ENCODE measurements at places on chromosomes 13 and 19. TPM values are rescaled to one million over a fixed set of nuclear protein-coding genes. Genes with fewer than 3 reads are reported as not detected.

Gene AKAP8
- total RNA-seq, result 12.4 TPM

Gene NLRP5
- not detected for total RNA-seq

Gene PGPEP1
- 21.5 TPM for total RNA-seq

Gene SOHLH2
- total RNA-seq, result not detected

- H3K36me3 ChIP-seq, result no peaks in the 10 kb centered on the region
- H3K27me3 ChIP-seq, result no peaks in the 10 kb centered on the region
- DNase-seq, result no peak
Measured at GRCh38 chr13:85501616-85502015, 297.6 kb downstream of the SLITRK6 start.

DNA sequence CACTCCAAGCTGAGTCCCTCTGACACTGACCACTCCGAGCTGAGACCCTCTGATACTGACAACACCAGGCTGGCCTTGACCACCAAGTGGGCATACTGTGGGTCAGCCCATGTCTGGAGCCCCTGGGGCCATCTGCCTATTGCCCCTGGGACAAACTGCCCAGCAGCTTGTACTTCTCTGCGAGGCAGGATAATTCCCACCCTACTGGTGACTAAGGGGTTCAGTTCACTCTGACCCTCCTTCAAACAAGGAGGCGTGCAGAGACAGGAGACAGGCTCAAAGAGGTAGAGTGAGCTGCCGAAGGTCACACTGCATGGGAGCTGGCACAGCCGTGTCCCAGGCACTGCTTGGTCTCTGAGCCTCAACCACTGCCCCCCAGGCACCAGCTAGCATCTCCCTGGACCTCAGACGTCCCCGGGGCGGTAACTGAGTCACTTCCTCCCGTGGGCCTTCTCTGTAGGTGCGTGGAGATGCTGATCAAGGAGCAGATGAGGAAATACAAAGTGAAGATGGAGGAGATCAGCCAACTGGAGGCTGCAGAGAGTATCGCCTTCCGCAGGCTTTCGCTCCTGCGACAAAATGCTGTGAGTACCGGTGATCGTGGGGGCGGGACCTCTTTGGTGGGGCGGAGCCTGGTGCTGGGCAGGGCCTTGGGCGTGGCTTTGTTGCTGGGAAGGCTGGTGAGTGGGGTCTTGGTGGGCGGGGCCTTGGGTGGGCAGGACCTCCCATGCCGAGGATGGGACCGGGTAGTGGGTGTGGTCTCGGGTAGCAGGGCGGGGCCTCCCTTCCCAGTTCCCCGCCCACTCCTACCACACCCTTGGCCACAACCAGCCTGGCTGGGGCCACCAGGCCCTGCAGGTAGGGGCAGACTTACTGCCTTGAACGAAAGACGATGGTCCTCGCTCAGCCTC, 5.8 kb upstream of the USE1 start:
- H3K27me3 ChIP-seq, result no peaks in the 10 kb centered on the region
- peak; percentile 78 for DNase-seq
- no peak overlapping the region for H3K27ac ChIP-seq
- H3K4me3 ChIP-seq, result no peak overlapping the region
- no peaks in the 10 kb centered on the region for H3K4me1 ChIP-seq

GRCh38 chr13:40127476-40127875, 472.0 kb downstream of the COG6 start:
- no peak for DNase-seq
- no peaks in the 10 kb centered on the region for H3K36me3 ChIP-seq
- no peak overlapping the region for H3K4me3 ChIP-seq
- H3K4me1 ChIP-seq, result no peaks in the 10 kb centered on the region
- no peaks in the 10 kb centered on the region for H3K27me3 ChIP-seq

GRCh38 chr13:80979035-80979641, 638.2 kb upstream of the SPRY2 start:
- no peak for DNase-seq
- no peaks in the 10 kb centered on the region for H3K4me1 ChIP-seq
- no peaks in the 10 kb centered on the region for H3K36me3 ChIP-seq
- H3K4me3 ChIP-seq, result no peak overlapping the region
- H3K27me3 ChIP-seq, result no peaks in the 10 kb centered on the region

DNA sequence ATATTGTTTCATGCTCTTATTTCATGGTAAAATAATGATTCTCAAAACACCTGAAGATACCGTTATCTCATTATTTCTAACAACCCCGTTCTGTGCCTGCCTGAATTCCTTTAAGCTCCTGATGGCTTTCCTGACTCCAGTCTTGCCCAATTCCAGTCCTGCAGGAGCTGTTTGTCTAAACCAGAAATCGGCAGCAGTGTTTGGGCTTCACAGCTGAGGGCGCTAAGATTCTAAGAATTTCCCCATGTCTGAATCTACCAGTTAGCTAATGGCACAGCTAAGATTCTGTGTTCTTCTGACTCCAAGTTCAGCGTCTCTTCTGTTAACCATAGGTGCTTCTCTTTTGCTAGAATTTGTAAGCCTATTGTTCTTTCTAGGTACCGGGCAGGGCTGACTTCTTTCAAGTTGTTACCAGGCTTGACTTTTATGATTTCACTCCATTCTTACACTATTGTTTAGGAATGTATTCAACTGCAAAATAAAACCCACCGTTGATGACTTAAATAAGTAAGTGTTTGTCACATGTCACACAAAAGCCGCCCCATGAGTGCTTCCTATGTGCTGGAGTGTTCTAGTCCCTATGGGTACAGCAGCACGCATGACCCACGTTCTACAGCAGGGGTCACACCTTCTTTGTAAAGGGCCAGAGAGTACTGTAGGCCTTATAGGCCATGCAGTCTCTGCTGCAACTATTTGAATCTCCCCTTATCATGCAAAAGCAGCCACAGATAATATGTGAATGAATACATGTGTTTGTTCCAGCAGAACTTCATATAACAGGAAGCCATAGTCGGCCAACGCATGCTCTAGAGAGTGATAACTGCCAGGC, 168.3 kb upstream of the RNF113B start:
- no peak for DNase-seq
- H3K27ac ChIP-seq, result no peak overlapping the region
- H3K27me3 ChIP-seq, result no peaks in the 10 kb centered on the region
- H3K36me3 ChIP-seq, result no peaks in the 10 kb centered on the region
- no peak overlapping the region for H3K4me3 ChIP-seq
- H3K4me1 ChIP-seq, result no peaks in the 10 kb centered on the region

DNA sequence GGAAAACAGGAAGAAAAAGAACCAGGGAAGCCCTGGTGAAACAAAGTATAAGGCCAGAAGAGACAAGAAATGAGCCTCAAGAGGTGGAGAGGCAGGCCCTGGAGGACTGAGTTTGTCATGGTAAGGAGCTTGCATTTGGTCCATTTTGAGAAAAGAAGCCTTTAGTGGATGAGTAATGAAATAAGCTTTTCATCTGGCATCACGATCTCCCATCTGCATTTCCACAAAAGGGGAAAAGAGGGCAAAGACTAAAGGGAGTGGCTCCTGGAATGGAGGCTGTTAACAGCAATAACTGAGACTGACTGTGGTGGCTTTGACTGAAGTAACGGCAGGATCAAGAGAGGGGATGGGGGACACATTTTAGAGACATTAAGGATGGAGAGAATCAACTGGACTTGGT, 148.8 kb upstream of the NBEA start:
- H3K4me1 ChIP-seq, result no peaks in the 10 kb centered on the region
- H3K27me3 ChIP-seq, result no peaks in the 10 kb centered on the region
- no peak overlapping the region for H3K27ac ChIP-seq
- DNase-seq, result no peak
- H3K4me3 ChIP-seq, result no peak overlapping the region

DNA sequence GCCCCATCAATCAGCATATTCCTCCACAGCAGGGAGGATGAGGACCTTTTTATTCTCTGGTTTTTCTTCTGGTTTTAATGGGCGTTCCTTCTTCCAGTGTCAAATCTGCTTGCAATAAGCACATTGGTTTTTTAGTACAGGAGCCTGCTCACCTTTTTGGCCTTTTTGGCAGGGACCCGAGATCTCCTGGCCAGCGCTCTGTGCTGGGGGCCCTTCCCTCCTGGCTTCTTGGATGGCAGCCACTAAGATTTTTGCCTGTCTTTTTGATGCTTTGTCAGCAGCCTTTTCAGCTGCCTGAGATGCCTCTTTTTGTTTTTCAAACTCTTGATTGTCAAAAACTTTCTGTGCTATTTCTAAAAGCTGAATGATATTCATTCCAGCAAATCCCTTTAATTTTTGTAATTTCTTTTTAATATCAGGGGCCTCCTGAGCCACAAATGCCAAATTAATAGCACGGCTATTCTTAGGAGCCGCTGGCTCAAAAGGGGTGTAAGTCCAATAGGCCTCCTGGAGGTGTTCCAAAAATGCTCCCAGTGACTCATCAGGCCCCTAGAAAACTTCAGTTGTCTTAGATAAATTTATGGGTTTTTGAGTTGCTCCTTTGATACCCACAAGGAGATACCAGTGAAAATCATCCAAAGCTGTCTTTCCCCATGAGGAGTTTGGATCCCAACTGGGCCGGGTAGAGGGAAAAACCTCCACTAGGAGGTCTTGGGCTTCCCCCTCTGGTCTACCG, 73.0 kb downstream of the ZNF100 start:
- H3K27ac ChIP-seq, result no peak overlapping the region
- no peak overlapping the region for H3K4me3 ChIP-seq
- H3K4me1 ChIP-seq, result no peaks in the 10 kb centered on the region
- no peaks in the 10 kb centered on the region for H3K36me3 ChIP-seq
- no peak for DNase-seq
- H3K27me3 ChIP-seq, result no peaks in the 10 kb centered on the region

DNA sequence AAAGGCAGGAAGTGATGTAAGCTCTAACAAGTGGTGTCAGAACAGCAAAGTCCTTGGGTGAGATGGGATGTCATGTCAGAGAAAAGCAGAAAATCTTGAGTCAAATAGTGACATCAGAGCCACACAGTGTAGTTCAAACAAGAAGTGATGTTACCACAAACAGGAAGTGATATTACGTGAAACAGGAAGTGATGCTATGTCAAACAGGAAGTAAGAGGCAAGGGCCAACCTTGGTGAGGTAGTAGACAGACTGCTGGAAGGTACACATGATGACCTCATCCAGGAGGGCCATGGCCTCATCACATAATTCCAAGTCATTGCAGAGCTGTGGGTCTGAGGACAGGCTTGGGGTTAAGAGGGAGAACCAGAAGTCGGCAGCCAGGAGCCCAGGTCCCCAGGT, 7.0 kb upstream of the MAMSTR start:
- no peak overlapping the region for H3K4me3 ChIP-seq
- DNase-seq, result no peak
- H3K27ac ChIP-seq, result no peak overlapping the region
- H3K36me3 ChIP-seq, result no peaks in the 10 kb centered on the region

- H3K4me1 ChIP-seq, result no peaks in the 10 kb centered on the region
- no peaks in the 10 kb centered on the region for H3K27me3 ChIP-seq
- no peak for DNase-seq
- H3K27ac ChIP-seq, result no peak overlapping the region
Measured at GRCh38 chr19:18269070-18269723, 5.1 kb downstream of the IQCN start.

- H3K27me3 ChIP-seq, result no peaks in the 10 kb centered on the region
- no peaks in the 10 kb centered on the region for H3K4me1 ChIP-seq
- no peaks in the 10 kb centered on the region for H3K36me3 ChIP-seq
Measured at GRCh38 chr13:91647361-91647990, 249.1 kb downstream of the GPC5 start.

- no peak for DNase-seq
- H3K27ac ChIP-seq, result no peak overlapping the region
- no peaks in the 10 kb centered on the region for H3K4me1 ChIP-seq
Measured at GRCh38 chr19:30047432-30047831, 105.4 kb downstream of the URI1 start.

DNA sequence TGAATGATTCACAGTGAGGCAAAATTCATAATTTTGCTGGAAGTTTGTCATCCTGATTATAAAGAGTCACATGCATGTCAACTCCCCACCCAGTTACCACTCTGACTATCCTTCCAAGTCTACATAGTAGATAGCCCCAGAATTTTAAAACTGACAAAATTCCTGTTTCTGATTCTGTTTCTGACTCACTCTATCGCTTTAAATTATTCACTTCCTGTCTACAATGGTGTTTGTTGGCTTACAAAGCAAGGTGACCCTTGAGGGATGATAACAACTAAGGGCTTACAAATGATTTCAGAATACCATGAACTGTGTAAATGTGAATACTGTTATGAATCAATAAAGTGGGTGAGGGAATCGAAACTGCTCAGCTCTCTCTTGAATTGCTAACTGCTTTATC, 98.7 kb upstream of the KL start:
- H3K27me3 ChIP-seq, result no peaks in the 10 kb centered on the region
- H3K4me3 ChIP-seq, result no peak overlapping the region
- H3K27ac ChIP-seq, result no peak overlapping the region
- no peak for DNase-seq

- no peaks in the 10 kb centered on the region for H3K27me3 ChIP-seq
- no peaks in the 10 kb centered on the region for H3K36me3 ChIP-seq
- H3K4me3 ChIP-seq, result no peak overlapping the region
- no peak overlapping the region for H3K27ac ChIP-seq
Measured at GRCh38 chr19:57106722-57107235, 13.0 kb upstream of the USP29 start.

DNA sequence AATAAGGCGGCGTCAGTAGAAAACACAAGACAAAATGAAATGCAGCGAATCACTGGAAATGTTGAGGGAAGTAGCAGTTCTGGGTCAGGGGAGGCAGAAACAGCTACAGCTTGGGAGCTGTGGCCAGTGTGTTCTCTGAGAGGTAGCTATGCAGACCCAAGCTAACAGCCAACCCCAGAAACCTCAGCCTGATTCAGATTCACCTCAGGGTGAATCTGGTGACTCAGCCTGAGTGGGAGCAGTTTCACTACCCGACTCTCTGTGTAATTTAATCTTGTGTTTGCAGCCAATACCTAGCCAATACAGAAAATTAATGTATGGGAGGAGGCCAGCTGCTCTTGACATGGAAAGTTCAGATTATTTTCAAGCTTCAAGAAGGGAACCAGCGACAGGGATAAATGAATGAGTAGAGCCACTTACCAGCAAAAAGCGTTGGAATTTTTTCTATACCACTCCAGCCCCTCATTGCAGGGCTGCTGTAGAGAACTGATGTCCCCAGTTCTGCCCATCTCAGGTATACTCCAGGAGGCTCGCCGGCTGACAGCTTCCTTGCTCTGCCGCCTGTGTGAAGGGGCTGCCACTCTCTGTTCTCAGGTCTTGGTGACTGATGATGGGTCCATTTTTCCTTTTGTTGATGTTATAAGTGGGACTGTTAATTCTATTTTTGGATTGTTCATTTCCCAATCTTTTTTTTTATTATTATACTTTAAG, 8.9 kb downstream of the IGFL3 start:
- no peaks in the 10 kb centered on the region for H3K4me1 ChIP-seq
- H3K4me3 ChIP-seq, result no peak overlapping the region
- no peaks in the 10 kb centered on the region for H3K27me3 ChIP-seq
- no peaks in the 10 kb centered on the region for H3K36me3 ChIP-seq
- H3K27ac ChIP-seq, result no peak overlapping the region
- DNase-seq, result no peak

- no peaks in the 10 kb centered on the region for H3K36me3 ChIP-seq
- H3K27ac ChIP-seq, result no peak overlapping the region
- no peaks in the 10 kb centered on the region for H3K27me3 ChIP-seq
Measured at GRCh38 chr13:64314331-64314730, 2898.7 kb upstream of the PCDH20 start.

GRCh38 chr19:2308114-2308556, at the start of gene LINGO3:
LINGO3 (minus strand) TSS chr19:2308154; CDS start chr19:2291776, 16,378 bp downstream.
- DNase-seq, result no peak
- peaks cover 3% of the 10 kb centered on the region for H3K27me3 ChIP-seq
- peaks cover 2% of the 10 kb centered on the region for H3K4me1 ChIP-seq
- H3K4me3 ChIP-seq, result peak within 1 kb of the TSS; percentile 43
- H3K27ac ChIP-seq, result no peak within 1 kb of the TSS

All from liver (tissue), 10 donors.